ENCODE measurements at places on chromosomes 3 and 15.
A peak's percentile ranks its signal among the peaks of the same experiment; 100 is the strongest.

DNA sequence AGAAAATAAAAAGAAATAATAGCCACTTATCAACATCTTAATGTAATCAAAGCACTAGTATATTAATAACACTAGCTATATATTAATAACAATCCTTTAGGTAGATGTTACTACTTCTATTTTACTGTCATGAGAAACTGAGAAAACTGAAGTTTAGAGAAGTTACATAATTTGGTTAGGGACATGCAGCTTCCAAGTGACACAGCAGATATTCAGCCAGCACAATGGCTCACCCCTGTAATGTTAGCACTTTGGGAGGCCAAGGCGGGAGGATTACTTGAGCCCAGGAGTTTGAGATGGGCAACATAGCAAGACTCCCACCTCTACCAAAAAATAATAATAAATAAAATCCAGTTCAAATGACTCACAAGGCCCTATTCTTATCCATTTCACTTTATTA lies 1.9 kb upstream of the UBR1 start:
- DNase-seq = no peak

DNA sequence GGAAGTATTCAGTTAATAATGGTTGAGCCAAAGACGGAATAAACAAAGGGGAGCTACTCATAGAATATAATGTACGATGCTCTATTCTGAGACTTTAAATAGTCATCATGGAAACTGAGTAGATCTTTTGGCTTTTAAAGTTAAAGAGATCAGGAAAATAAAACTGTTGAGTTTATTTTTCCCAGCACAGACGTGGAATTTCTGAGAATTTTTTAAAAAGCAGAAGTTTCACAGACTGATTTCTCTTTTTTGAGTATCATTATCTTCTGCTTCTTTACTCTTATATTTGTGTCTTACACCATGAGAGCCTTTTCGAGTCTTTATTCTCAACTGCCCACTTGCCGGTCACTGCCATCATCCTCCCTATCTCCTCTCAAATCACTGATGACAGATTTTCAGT lies 13.2 kb downstream of the P2RY14 start:
- DNase-seq = no peak

DNA sequence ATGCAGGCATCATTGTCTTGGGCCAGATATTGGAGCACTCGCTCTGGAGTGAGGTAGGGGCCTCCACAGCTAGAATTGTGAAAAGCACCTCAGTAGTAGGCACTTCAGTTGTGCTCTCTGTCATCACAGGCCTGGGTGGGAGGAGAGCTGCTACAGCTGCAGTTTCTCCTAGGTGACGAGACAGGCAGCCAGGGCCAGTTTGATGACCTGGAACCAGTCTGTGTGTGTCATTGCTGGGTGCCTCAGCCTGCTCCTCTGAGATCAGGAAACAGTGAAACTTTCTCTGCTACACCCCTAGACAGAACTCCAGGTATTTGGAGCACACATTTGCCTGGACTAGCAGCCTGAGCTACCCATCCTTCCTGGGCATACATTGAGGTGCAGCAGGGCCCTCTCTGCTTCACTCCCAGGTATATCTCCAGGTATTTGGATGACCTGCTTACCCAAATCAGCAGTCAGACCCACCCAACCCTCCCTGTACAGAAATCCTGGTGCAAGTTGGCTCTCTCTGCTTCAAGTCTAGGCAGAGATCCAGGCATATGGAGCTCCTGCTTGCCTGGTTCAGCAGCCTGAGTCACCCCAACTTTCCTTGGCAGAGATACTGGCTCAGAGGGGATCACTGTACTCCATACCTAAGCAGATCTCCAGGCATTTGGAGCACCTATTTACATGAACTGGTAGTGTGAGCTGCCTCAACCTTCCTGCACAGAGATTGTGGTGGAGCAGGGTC lies 54.3 kb upstream of the SGO1 start:
- DNase-seq = no peak

DNA sequence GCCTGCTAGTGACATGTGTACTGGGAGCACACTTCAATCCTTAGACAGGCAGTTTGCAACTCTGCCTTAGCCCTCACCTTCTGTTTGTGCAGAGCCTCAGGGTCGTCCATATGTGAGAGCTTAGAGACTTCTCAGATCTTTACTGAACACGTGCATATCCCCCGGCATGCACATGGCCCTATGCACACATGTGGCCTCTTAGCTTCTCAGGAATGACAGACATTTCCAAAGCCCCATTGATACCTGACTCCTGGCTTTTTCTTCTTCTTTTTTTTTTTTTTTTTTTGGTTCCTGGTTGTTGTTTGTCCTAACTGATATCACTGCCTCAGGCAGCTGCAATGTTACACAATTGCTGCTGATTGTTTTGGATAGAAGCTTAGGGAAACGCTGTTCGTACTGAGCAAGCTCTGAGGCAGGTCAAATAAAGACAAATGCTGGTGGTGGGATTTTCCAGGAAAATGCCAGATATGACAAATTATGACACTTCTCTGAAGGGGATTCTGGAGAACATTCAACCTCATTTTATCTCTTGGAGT lies 107.2 kb upstream of the RGMA start:
- DNase-seq = no peak

DNA sequence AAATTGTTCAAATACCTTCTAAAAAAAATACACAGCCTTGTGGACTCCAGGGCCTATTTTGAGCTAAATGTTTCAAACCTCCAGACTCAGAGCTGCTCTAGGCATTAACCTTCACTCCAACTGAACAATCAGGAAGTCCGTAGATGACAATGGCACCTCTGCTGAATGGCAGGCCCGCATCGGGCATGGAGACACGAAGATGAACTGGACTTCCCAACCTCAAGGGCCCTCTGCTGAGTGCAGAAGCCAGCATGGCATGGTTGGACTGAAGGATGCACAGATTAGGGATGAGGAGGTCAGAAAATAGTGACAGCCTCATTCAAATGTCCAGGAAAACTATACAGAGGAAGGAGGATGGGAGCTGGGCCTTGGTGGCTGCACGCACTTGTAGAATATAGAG lies 2.2 kb downstream of the FAM174B start:
- no peak for DNase-seq

DNA sequence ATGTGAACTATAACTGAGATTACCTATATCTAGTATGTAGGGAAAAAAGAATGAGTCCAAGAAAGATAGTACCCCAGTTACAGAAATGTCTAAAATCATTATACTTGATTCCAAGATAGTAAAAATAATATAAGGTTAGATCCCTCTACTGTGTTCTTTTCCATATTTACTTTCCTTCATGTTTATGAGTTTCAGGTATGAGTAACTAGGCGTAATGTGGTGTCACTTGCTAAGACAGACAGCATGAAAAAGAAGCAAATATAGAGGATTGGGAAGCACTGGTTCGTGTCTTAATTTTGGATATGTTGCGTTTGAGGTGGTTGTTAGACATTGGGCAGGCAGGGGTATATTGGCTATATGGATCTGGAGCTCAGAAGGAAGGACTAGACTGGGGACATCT lies 168.1 kb upstream of the PFN2 start:
- no peak for DNase-seq

GRCh38 chr3:148718982-148719862 lies 21.5 kb downstream of the AGTR1 start:
- DNase-seq = no peak

DNA sequence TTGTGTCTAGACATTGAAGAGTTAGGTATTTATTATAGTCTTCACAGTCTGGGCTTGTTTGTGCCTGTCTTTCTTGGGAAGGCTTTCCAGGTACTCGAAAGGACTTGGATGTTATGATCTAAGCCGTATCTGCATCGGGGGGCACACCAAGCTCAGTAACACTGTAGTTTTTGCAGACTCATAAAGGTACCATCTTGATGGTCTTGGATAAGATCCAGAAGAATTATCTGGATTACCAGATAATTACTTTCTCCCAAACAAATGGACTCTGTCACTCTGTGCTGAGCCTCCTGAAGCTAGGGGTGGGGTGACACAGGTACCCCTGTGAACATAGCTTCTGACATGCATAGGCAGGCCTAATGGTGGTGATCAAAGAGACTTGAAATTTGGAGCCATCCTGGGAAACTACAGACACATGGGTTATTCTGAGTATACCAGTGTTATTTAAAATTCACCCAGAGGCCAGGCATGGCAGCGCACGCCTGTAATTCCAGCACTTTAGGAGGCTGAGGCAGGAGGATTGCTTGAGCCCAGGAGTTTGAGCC lies 238.6 kb upstream of the TPM1 start:
- DNase-seq = no peak

GRCh38 chr15:38103564-38103963 lies 149.1 kb upstream of the SPRED1 start:
- DNase-seq = no peak

GRCh38 chr15:69898243-69898642 lies 199.5 kb downstream of the TLE3 start:
- no peak for DNase-seq

GRCh38 chr3:105747060-105747541 lies 121.7 kb downstream of the CBLB start:
- DNase-seq = no peak

GRCh38 chr3:194323785-194324735 lies 27.1 kb downstream of the CPN2 start:
- peak; percentile 32 for DNase-seq

- no peak for DNase-seq
Measured at GRCh38 chr3:23174426-23175039, 28.6 kb upstream of the UBE2E2 start.

GRCh38 chr15:22955544-22956119 lies 24.5 kb downstream of the CYFIP1 start:
- no peak for DNase-seq

DNA sequence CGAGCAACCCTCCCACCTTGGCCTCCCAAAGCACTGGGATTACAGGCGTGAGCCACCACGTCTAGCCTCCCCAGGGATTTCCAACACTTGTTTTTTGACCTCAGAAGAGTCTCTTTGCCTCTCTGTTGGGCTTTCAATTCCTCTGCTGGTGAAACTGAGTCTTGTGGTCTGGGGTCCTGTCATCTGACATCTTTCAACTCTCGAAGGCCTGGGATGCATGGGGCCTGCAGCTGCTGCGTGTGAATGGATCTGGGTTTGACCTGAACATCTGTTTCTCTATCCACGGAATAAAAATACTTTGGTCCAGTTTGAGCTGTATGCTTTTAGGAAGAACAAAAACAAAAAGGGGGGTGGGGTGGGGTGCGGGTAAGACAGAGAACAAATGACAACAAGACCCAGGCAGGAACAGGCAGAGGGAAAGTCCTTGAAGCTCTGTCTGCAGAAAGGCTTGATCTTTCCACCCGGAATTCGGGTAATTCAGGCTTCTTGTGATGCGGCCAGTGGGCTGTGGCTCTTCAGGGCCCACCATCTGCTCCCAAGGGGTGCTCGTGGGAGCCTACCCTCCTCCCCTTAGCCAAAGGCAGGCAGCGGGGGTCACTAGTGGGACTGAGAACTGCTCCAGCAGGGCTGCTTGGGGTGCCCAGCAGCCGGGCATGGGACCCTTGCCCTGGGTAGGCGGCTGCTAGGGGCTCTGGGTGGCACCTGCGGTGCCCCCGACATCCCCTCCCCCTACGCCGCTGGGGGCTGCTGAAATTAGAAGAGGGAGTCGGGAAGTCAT lies 71.5 kb downstream of the SLC12A8 start:
- DNase-seq = no peak

- no peak for DNase-seq
Measured at GRCh38 chr15:81481346-81481745, 107.3 kb upstream of the TMC3 start.

- no peak for DNase-seq
Measured at GRCh38 chr3:72661115-72661457, 187.2 kb downstream of the SHQ1 start.

GRCh38 chr15:74502301-74502700 lies 38.7 kb upstream of the ARID3B start:
- DNase-seq = no peak

DNA sequence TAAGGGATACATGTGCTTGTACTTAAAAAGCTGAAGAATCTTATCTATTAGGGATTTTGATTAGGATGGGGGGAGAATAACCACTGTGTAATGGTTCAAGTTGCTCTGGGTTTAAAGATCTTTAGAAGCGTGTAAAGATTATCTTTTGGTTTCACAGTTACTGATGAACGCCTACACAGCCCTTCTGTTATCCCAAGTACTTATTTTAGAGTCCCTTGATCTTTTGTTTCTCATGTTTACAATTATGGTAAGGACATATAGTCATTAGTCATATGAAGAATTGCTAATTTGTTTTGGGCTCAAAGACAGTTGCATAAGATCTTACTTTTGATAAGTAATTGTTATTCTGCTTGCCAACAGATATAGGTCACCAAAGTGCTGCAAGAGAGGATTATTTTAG lies 160.1 kb downstream of the PLCL2 start:
- DNase-seq = no peak

DNA sequence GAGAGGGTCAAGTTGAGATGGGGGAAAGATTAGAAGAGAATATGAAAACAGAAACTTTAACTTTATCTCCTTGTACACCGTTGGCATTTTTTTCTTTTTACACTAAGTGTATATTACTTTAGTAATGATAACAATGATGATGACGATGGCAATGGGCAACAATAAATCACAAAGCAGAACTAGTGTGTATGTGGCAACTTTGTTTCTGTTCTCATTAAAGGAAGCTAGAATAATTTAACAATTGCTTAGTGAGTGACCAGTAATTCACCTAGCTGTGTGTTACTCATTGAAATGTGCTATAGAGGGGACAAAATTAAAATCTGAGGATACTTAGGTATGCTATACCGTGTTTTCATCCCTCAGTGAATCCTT lies 318.5 kb upstream of the TBL1XR1 start:
- DNase-seq = no peak

DNA sequence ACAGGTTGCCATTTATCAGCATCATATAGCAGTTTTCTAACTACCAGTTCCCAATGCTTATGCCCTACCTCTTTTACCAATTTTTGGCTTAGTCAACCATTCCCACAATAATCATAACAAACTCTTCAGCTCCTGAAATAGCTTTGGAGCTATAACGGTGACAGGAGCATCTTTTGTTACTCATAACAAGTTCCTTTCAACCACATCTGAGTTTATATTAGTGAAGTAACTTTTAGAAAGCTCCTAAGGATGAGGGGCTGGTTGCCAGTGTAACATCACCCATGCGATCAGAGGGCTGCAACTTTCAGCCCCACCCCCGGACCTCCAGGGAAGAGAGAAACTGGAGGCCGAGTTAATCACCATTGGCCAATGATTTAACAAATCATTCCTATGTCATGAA lies 495.3 kb upstream of the RASGRP1 start:
- no peak for DNase-seq

GRCh38 chr15:52031556-52031955 lies 12.5 kb downstream of the MAPK6 start:
- no peak for DNase-seq

DNA sequence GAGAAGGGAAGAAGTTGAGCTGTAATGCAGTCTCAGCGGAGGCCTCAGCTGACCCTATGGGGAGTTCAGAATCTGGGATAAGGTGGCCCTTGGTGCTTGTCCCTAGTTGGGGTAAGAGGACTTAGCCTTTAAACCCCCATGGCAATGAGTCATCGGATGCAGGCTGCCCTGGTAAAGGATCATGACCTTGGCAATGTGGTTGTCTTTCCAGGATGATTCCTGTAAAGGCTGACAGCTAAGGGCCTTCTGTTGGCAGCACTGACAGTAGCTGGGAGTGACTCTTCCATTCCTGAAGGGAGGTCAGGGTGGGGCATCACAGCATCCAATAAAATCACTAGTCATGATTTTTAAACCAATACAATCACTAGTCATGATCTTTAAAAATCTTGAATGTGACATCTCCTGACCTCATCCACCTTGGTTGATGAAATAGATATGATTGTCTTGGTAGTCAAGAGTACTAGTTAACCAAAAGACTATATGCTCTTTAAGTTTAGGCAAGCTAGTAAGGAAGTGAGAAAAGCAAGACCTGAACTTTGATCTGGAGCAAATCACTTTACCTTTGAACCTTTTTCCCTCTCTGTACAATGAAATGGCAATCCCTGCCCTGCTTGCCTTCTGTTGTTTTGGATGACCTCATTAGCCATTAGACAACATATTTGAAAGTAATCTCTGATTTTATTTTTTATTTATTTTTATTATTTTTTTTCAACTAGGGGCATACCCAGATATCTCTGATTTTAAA lies 71.3 kb upstream of the CACNA1D start:
- DNase-seq = no peak
